Activated naive CD4-positive, alpha-beta T cell treated with anti-CD3 and anti-CD28 coated beads, Interleukin-2, amount 50 U/mL, for 72 hours (primary cell): ENCODE measurements at places on chromosomes 2 and 18. TPM values are rescaled to one million over a fixed set of nuclear protein-coding genes. Genes with fewer than 3 reads are reported as not detected.

PDE6D gene
- 25.4 TPM for total RNA-seq

KATNAL2 gene
- total RNA-seq: 0.88 TPM

DHRS9 gene
- total RNA-seq: 11.5 TPM

TNFAIP6 gene
- not detected for total RNA-seq

RNF152 gene
- 0.59 TPM for total RNA-seq

HOXD13 gene
- total RNA-seq: not detected

ECEL1 gene
- total RNA-seq: not detected

EVX2 gene
- not detected for total RNA-seq

PJVK gene
- total RNA-seq: 1.7 TPM

CTAGE1 gene
- total RNA-seq: not detected

DNA sequence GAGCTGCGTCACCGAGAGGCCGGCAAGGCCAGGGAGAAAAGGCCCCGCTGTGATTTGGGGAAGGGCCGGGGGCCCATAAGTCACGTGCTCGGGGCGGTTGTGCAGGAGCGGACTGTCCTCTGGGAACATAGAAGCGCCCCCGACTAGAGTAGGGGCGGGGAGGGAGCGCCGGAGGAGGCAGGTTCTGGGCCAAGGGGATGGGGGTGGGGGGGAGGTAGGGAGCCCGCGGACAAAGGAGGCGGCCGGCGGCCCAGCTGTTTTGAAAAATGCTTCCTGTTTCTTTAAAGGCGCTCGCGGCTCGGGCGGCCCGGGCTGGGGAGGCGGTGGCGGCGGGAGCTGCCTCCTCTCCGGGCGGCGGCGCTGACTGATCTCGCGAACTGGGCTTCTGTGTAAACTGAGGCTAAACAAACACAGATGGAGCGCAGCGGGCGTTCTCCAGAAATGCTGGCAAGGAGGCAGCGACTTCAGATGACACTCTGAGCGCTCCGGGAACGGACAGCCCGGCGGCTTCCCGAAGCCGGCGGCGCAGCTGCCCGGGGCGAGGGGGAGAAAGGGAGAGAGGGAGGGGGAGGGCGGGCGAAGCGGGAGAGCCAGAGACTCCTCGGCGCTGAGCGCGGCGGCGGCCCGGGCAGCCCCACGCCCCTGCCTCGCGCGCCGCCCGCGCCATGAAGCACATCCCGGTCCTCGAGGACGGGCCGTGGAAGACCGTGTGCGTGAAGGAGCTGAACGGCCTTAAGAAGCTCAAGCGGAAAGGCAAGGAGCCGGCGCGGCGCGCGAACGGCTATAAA, at the start of gene ATOH8:
TSS of gene ATOH8 (plus strand) at position 467 of the 788 bp plus-strand sequence. CDS start at position 666, 199 bp downstream.
- DNase-seq: peak; percentile 42

GRCh38 chr2:118493213-118493612, 354.2 kb downstream of the EN1 start:
- no peak for DNase-seq

GRCh38 chr18:77899972-77900754, 650.5 kb downstream of the GALR1 start:
- peak; percentile 70 for DNase-seq

- DNase-seq: no peak
Observed at GRCh38 chr2:203846490-203847105, 21.0 kb upstream of the CTLA4 start.

DNA sequence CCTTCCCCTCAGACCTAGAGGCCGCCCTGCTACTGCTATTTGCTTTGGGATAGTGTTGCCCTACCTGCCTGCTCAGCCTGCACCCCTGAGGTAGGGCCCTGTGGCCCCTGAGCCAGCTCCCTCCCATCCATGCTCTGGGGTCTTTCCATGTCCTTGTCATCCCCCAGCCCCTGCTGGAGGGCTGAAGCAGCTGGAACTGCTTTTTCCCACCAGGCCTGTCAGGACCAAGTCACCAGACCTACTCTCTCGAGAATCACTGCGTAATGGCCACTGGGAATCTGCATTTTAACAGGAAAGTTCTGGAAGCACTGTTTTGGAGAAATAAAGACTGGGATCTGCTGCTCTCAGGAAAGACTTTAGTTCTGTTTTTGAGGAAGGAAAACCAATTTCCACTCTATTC, 20.2 kb upstream of the SLC35F6 start:
- no peak for DNase-seq

GRCh38 chr18:55508651-55509050, 79.3 kb downstream of the TCF4 start:
- DNase-seq: no peak

- DNase-seq: no peak
Observed at GRCh38 chr2:124797049-124797448, 772.0 kb downstream of the CNTNAP5 start.

DNA sequence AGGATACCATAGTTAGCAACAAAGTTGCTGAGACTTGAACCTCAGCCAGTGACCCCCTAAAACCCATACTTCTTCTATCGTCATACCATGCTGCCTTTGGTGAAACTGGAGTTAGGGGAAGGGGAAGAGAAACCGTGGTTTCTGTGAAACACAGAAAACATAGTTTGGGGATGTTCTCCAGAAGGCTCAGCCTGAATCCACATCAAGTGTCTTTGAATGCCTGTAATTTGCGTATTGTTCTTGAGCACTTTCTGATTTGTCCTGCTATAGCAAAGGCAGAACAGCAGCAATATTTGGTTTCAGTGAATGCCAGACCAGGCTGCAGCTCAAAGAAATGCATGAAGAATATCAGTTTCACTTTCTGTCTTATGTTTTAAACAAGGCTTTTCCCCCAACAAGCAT, 258.7 kb downstream of the TTC32 start:
- DNase-seq: no peak

DNA sequence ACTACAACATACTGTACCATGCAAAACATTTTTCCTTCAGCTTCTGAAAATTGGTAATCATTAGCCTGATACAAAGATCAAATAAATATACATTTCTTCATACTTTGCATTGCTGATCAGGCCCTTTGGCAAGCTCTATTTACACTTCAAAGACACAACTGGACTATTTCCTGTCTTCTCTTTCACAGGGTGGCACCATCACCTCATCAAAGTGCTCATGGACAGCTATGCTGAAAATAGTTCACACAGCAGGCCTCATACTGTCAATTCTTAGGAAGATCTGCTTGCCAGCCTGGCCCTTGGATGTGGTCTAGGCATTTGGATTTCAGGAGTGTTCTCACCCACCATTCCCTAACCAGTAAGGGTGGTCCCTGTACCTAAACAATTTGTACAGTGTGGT, 33.9 kb downstream of the FBXO15 start:
- DNase-seq: no peak

DNA sequence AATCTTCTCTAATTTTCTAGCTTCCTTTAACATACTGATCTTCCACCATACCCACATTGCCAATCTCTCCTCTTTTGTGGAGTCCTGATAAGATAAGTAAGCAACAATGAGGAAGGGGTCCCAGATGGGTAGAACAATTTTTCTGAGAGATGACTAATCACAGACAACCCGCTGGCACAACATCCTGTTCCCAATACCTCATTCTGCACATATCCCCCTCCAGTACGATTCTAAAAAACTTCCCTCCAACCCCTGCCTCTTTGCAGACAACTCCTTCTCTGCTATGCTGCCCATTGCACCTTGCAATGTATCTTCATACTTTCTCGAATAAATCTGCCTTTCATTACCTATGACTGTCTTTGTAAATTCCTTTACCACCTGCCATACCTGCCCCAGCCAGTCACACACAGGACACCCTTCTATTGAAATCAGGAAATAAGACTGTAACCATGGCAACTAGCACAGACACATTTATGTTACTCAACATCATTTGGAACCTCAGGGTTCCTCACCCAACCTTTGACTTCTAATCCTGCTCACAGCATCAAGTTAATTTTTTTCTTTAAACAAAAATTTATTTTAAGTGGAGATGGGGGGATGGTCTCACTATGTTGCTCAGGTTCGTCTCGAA, 7.4 kb upstream of the EXOC6B start:
- DNase-seq: no peak

- DNase-seq: no peak
Observed at GRCh38 chr2:86304416-86304815, 33.0 kb downstream of the REEP1 start.

GRCh38 chr18:13546638-13547037, 179.7 kb downstream of the FAM210A start:
- no peak for DNase-seq

DNA sequence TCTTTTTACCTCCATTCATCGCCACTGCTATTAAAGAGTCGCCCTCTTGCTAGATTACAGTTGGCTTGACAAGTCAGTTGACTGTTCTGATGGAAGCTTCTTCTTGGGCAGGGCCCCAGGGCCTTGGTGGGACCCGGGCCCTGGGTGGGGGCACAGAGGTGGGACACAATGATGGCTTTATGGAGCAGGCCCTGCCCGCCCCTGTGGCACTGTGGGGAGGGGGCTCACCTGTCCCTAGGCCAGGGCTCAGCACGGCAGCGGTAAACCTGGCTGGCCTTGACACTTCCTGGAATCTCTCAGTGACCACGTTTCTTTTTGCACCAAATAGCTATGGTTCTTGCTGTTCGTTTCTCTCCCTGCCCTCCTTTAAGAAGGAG, 4.9 kb upstream of the HS6ST1 start:
- peak; percentile 41 for DNase-seq

DNA sequence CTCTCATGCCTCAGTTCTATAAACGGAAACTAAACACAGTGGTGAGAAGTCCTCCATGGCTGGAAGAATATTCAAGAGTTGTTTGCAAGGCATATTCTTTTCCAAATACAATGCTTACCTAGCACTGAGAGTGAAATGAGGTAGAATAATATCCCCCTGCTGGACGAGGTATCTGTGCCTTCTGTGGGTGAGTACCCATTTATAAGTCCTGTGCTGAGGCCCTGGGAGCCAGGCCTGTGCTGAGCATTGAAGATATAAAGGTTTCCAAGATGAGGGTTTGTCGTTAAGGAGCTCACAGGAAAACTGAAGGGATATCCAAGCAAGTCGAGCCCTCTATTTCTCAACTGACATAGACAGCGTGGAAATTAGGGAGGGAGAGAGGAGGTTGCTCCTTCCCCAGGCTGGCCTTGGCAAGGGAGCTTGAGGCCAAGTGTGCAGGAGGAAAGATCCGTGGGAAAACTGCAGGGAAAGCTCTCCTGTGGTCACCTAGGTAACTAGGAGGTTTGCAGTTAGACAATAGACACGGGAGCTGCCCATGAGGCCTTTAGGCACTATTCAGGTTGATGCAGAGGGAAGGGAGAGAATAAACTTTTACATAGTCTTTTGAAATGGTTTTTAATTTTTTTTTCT, 17.6 kb downstream of the PTPRM start:
- DNase-seq: no peak

DNA sequence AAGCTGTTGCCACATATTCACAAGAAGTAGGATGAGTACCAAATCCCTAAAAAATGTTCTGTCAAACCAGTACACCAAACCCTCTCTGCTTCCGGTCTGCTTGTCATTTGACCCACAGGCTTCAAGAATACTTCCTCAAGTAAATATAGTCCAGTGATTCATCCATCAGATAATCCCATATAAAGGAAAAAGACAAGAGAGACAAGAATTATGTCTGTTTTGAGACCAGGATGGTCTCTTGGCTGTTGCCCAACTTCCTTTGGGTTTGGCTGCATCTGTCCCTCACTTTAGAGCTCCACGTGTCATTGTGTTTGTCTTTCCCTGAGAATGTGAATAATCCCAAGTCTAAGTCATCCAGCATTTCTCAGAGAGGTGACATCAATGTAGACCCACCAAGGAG, 91.5 kb upstream of the NRP2 start:
- DNase-seq: no peak

GRCh38 chr2:40550085-40550484, 98.2 kb upstream of the SLC8A1 start:
- DNase-seq: no peak

- no peak for DNase-seq
Observed at GRCh38 chr2:54092940-54093339, 22.5 kb upstream of the ACYP2 start.

GRCh38 chr2:172423160-172423559, 4.2 kb upstream of the ITGA6 start:
- no peak for DNase-seq

GRCh38 chr18:39025531-39025930, 1459.9 kb upstream of the CELF4 start:
- no peak for DNase-seq

DNA sequence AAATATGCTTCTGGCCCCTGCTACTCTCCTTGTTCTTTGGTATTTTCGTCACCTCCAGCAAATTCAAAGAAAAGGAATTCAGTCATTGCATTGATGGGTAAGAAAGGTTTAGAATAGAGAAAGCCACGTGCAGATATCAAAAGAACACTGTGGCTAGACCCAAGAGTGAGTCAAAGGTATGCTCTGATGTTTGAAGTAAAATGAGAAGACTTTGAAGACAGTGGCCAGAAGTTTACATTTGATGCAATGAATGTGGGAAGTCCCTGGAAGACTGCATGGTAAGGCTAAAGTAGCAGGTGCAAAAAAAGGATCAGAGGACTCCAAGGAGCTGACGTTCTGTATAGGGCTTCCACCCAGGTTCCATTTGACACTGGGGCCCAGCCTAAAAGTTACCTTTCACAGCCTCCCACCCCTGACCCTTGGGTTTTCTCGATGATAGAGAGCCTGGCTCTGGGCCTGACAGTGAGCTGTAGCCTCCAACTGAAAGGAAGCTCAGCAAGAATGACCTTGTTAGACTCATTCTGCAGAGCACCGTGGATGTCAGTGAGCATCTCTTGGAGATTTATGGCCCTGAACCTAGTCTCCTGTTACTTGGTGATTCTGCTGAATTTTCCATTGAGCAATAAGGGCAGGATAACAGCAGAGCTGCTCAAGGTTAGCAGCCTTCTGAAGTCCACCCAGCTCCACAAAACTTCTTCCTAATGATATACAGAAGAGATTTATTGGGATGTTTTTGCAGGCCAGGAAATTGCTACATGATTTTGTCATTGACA, 223.7 kb upstream of the RBBP8 start:
- DNase-seq: no peak

DNA sequence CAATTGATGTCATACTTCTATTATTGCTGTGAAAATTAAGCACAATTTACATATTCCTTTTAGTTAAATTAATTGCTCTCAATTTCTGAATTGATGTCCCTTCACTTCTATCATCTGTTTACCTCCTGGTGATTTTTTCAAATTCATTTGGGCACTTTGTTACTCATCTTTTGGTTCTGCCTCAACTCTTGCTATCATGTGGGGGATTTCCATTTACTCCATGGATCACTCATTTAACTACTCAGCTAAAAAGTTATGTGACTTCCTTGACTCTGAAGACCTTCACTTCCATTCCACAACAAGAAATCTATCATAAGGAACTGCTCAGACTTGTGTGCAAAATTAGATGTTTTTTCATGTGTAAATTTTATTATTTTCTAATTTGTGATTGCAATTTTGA, 126.2 kb downstream of the EHBP1 start:
- DNase-seq: no peak

DNA sequence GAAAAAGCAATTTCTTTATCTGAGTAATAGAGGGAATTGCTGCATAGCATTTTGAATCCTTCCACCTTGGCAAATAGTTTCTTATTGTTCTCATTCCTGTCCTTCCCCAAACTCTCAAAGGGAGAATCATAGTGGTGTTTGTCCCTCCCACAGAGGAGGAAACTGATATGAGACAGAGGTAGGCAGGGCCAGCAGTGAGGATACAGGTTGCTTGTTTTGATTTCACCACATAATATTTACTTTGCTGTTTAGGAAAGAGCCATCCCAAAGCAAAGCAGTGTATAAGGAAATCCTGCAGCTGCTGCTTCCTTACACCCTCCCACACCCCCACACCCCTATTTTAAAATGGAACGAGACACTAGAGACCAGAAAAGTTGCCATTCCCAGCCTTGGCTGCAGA, 195.3 kb downstream of the SETBP1 start:
- DNase-seq: no peak
